ENCODE measurements at places on chromosomes 1 and 21.

- no peak for DNase-seq
These were observed 12.4 kb upstream of the BSDC1 start for GRCh38 chr1:32406629-32407111.

GRCh38 chr1:235710687-235711086, 61.1 kb upstream of the GNG4 start:
- no peak for DNase-seq

DNA sequence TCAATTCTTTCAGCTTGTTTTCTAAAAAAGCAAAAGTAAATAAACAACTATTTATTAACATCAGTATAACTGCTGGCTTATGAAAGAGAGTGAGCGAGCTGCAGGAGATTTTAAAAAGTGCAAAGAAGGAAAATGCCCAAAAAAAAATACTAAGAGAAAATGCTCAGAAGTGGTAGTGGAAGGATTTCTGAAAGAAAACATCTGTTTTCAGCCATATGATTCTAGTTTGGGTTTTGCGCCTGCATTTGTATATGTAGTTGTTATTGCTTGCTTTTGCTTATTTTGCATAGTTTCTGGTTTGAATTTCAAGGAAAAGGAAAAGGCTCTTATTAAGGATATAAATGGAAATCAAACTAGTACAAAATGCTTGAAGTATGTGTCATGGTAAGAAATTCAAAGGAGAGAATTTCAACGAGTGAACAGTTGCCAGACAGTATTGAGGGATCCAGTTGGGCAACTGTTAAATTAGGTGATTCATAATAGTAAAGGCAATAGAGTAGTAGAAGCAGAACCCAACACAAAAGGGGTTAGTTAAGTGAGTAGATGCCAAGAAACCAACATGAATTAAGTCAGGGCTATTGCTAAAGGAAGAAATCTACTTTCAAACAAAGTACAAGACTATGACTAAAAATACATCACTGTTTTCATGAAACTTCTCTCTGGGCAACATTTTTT, 1.2 kb downstream of the GBP5 start:
- no peak for DNase-seq

- no peak for DNase-seq
These were observed 54.4 kb downstream of the SLC9A1 start for GRCh38 chr1:27100335-27101053.

- DNase-seq: no peak
These were observed 733.9 kb upstream of the CHRM3 start for GRCh38 chr1:238652346-238652968.

DNA sequence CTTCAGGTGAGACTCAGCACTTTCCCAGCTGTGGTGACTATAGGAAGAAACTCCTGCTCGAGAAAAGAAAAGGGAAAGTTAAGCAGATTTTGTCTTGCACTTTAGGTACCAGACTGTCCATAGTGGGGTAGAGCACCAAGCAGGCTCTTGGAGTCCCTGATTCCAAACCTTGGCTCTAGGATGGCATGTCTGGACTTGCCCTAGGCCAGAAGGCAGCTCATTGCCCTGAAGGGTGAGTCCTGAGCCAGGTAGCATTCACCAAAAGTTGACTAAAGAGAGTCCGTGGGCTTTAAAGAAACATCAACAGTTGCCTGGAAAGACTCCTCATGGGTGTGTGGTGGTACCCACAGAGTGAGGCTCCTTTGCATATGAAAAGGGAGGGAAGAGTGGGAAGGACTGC, 145.2 kb upstream of the SNX7 start:
- no peak for DNase-seq

- no peak for DNase-seq
These were observed 60.7 kb upstream of the MROH9 start for GRCh38 chr1:170874671-170875070.

DNA sequence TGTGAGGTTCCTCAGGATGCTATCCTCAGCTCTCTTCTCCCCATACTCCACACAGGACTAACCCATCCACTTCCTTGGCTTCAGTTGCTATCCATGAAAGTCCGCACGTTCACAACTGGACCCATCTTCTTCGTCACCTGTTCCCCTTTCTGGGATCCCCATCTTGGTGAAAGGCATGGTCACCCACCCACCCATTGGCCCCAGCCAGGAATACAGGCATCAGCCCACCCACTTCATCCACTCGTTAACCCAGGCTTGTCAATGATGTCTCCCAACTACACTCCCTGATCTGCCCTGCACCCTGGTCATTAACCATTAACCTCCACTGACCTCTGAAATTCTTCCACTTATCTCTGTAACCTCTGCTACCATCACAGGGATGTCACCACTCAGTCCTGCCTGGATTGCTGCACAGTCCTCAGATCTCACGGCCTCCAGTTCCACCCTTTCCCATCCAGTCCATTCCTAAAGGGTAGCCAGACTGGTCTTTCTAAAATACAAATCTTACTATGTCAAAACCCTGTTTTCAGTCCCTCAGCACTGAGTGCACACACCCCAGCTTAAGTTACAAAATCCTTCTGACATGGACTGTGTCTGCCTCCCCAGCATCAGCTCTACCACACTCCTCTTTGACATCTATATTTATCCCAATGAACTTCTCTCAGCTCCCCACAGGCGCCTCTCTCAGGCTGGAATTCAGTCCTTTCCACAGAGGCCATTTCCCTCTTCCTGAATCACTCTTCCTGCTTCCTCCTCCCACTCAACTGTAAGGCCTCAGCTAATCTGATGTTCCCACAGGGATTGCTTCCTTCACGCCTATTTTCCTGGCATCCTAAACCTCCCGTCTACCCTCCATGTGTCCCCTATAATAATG, 10.4 kb downstream of the PGLYRP4 start:
- no peak for DNase-seq

GRCh38 chr1:208209896-208210589, 34.1 kb downstream of the PLXNA2 start:
- no peak for DNase-seq
